ENCODE measurements at places on chromosomes 16 and 17.

GRCh38 chr16:19436540-19436939 is 18.9 kb downstream of the TMC5 start:
- DNase-seq = no peak

DNA sequence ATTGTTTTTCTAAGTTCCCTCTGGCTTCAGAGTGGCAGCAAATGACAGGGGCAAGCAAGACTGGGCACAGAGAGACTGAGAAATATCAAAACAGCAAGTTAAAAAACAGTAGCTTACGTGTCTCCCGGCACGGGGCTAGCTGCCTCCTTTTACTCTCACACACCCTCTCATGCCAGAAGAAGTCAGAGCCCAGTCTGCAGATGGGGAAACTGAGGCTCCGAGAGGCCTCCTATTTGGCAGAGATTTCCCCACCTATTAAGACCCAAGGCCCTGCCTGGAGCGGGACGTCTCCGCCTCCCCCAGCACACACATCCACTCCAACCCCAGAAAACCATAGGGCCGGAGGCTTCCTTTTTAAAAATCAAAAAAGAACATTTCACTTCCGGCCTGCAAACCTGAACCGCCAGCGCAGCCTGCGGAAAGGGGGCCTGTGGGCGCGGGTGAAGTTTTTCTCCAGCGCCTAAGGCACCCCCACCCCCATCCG is 832 bp downstream of the CARHSP1 start:
- DNase-seq = no peak

DNA sequence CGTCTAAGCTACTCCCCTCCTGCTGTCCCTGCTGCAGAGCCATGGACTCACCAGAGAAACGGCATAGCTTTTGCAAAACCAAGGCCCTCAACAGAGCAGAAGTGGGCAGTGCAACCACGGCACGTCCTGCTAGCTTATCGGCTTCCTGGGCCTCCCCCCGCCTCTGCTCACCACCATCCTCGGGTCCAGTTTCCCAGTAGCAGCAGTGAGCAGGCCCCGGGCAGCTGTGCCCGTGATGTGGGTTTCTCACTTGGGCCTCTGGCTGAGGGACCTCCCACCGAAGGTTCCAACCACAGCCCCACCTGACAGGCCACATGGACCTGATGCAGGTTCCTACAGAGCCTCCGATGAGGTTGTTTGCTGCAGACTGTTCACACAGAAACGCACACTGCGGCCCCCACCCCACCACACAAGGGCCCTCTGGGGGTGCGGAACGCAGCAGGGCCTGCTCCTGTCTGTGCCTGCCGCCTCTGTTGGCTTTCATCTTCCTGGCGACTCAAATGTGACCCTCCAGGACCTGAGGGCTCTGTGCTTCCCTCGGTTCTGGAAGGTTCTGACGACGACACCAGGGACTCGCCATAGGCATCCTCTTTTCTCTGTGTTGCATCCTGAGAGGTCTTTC is 24.8 kb downstream of the PDIA2 start:
- no peak for DNase-seq

DNA sequence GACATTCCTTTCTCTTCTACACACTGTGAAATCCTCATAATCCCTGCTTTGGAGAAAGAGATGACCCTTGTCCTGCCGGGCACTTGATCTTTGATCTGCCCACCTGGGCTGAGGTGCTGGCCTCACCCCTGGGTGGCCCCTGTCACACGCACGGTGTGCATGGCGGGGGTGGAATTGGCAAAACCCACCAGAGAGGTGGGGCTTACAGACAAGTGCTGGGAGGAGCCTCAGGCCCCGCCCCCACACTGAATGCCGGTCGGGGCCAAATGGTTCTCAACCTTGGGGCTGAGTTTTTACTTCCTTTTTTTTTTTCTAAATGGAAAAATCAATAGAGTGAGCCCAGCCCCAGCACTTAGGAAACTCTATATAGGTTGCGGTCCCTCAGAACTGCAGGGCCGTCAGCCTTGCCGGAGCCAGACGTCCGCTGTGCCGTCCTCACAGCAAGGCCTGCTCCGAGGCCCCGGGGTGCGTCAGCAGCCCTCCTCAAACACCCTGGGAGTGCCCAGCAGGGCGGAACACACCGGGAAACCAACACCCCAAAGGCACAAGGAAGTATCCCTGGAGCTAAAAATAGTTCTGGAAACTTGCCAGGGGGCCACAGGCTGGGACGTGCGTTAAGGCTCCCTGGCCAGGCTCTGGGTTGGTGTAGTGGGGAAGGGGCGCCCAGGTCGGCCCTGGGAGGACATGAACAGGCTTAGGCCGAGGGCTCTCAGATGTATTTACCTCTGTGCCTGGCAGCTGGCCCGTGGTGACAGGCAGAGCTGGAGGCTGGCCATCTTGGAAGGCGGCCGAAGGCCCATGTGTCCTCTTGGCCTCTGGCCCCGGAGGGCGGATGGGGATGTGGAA is 11.0 kb downstream of the GPRC5C start:
- no peak for DNase-seq

DNA sequence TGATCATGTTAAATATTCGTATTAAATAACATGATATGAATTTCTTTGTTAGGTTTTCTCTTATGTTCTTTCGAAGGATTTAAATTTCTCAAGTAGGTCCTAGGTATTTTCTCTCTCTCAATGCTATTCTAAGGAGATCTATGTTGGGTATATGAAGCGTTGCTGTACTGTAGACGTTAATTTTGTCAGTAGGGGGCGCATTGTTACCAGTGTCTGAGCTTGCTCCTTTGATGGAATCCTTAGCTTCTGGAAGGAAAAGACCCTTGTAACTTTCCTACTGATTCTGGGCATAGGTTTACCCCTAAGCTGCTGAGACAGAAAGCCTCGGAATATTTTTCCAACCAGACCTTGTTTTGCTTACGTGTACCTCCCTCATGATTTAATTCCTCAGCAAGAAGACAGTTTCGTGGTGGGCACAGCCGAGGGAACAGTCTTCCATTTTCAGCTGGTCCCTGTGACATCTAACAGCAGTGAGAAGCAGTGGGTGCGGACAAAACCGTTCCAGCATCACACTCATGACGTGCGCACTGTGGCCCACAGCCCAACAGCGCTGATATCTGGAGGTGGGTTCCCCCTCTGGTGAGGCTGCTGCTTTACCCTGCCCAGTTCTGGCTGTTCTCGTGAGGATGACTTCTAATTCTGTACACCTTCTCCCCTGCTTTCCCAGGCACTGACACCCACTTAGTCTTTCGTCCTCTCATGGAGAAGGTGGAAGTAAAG is 17.9 kb downstream of the UTP4 start:
- peak; percentile 86 for DNase-seq

DNA sequence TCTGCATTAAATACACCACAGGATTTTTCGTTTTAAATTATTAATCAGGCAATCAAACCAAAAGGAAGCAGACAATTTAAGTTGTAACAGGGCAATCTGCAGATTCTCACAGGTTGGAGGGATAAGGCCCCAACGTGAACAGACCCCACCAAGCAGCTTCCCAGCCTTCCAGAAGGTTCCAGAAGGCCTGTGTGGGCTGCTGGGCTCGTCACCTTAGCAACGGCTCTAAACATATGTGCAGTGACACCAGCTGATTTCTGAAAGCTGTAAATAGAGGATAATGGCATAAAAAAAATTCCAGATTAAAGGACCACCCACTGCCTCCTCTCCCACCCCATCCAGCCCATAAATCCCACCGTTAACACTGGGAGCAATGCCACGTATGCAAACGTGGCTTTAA is 123.8 kb downstream of the ZNF778 start:
- DNase-seq = no peak

GRCh38 chr17:19345486-19346350 is 16.8 kb downstream of the B9D1 start:
- DNase-seq = no peak
